Ovary (tissue), 10 donors: ENCODE measurements at places on chromosomes 5 and 9. TPM values are rescaled to one million over a fixed set of nuclear protein-coding genes. Genes with fewer than 3 reads are reported as not detected.
A peak's percentile ranks its signal among the peaks of the same experiment; 100 is the strongest.

GRCh38 chr9:122106576-122106975, 13.5 kb upstream of the TTLL11 start:
- DNase-seq = no peak

DNA sequence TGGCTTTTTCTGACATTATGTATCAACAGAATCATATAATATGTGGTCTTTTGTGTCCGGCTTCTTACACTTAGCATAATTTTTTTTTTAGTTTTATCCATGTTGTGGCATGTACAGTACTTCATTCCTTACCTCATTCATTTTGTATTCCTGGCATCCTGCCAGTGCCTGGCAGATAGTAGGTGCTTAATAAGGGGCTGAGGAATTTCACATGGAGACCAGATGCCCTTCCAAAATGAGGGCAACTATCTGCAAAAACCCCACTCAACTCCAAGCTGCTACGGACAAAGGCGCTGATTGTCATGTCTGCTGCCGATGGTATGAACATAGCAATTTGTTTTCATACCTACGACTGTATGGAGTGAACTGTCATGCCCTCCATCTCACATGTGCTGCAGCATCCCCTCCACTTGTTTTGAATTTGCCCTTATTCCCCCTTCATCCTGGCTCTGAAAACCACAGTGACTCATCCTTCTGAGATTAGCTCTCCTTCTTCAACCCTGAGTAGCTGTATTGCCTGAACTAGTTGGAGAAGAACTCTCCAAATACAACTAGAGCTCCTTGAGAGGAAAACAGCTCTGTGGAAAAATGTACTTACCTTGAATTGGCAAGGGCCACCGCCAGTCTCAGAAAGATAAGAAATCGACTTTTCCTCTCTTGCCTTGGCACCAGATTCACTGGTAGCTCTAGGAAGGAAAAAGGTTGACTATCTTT, 41.3 kb upstream of the FOXE1 start:
- DNase-seq = no peak

- DNase-seq = no peak
These were observed 114.7 kb downstream of the TAF11L14 start for GRCh38 chr5:17748941-17749340.

GRCh38 chr5:176446884-176447590, 1.1 kb upstream of the FAF2 start:
- DNase-seq = peak; percentile 45

DNA sequence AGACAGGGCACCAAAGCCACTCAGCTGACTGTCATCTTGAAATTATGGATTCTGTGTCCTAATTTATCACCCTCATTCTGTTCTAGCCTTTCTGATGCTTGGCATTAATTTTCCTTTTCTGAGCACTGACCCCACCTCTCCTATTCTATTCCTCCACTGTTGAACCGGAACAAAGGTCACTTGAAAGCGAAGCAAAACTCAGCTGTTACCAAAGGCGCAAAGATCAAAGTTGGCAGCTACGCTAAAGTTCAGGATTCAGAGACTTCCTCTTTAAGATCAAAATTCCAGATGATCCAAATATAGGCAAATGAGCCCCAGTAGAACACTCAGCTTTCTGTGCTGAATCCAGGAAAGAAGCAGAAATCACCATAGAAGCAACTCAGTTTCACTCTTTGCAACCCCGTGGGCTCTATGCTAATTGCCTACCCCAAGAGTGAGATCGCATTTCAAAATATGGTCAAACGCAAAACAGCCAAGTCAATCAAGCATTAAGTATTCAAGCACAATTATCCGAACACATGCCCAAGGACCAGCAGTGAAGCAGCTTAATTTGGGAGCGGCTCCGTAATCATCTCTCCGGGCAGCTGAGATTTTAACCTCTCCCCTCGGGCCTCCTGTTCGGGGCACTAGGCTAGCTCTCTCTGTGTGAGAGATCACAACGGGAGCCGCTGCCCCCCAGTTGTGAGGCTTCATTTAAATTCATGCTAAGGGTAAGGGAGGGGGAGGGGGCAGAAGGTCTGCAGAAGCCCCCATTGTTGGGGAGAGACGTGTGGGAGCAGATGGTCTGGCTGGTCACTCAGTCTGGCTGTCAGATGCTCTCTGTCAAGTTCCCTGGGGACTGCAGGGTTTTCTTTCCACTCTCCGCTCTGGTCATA, 288.6 kb downstream of the ELAVL2 start:
- no peak for DNase-seq

GRCh38 chr9:11618241-11618805, 1005.5 kb upstream of the PTPRD start:
- no peak for DNase-seq

- no peak for DNase-seq
These were observed 303.1 kb upstream of the CDH6 start for GRCh38 chr5:30890377-30890776.

GRCh38 chr5:41290810-41291209, 77.5 kb upstream of the C6 start:
- no peak for DNase-seq

DNA sequence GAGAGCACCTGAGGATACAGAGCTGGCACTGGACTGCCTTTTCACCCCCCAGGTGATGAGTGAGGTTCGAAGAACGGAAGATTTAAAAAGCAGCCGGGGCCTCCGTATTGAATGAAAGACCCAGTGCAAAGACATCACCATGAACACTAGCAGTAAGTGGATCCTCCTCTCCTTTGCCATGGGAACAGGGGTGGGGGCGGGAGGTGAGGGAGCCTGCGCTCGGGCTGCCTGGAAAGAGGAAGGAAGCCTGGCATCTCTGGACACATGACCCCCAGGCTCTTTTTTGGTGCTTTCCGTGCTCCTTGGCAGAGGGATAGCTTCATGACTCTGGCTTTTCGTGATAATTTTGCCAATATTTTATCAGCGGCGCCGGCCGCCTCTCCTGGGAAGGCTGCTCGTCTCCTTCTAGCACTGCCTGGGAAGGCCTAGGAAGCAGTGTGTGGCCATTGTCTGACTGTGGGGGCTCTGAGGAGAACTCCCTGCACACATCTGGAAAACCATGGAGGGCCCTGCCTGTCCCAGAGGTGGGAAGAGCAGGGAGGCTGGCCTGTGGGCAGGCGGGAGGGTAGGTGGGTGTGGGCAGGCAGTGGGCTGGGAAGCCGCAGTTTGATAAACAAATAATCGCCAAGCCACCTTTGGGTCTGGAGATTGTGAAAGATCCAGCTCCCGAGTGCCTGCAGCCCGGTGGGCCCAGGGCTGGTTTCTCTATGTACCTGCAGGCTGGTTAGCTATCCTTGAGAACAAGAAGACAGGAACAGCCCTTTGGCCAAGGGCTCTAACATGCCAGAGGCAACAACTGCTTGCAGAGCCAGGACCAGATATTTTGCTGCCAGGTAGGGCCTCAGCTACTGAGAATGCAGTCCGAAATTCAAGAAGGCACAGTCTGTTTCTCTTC, 911 bp downstream of the ABLIM3 start:
- DNase-seq = no peak

- no peak for DNase-seq
These were observed 75.1 kb downstream of the HSD17B4 start for GRCh38 chr5:119527351-119527750.

DNA sequence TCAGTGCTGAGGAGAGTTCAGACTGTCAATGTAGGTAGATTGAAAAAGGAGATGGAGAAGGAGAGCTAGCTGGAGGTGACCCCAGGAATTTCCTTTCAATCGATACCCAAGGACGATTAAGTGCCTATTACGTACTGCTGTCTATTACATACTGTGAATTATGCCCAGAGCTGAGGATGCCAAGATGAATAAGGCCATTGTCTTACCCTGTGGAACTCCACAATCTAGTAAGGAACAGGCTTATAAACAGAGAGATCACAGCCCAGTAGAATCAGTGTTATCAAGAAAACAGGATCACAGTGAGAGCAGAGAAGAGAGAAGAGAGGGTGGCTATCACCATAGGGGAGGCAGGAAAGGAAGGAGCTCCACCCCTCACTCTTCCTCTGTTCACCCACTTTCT, 54.1 kb upstream of the PDE8B start:
- DNase-seq = no peak

DNA sequence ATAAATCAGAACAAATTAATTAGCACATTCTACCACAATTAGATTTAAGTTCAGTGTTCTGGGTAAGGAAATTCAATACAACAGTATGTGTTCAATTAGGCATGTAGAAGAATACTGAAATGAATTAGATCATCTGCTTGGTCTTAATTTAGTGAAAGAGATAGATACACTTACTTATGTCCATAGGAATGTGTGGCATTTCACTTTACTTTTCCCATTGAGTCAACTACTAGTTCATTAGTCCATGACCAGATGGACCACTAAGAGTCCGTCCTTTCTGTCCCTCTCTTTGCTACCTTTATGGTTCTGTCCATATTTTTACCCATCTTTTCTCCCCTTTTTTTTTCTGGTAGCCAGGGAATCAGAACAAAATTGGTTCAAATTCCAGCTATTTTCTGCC, 276.9 kb downstream of the OSTF1 start:
- DNase-seq = no peak

DNA sequence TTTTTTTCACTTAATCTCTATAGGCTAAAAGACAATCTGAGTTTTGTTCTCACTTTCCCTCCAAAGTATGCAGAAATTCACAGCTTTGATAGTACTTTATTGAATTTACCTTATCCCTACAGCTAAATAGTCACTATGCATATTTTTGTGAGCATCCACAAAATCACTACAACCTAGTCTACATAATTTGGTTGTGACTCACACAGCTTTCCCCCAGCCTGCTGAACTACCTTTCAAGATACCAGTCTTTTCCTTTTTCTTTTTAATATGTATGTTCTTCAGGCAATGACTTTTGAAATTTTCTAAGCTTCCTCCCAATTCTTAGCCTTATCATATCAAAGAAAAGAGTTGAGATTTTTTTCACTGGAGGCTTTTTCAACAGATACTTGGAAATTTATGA, 347.3 kb upstream of the CDH6 start:
- DNase-seq = no peak

- DNase-seq = peak; percentile 74
These were observed 85.0 kb downstream of the PSD2 start for GRCh38 chr5:139880416-139881142.

DNA sequence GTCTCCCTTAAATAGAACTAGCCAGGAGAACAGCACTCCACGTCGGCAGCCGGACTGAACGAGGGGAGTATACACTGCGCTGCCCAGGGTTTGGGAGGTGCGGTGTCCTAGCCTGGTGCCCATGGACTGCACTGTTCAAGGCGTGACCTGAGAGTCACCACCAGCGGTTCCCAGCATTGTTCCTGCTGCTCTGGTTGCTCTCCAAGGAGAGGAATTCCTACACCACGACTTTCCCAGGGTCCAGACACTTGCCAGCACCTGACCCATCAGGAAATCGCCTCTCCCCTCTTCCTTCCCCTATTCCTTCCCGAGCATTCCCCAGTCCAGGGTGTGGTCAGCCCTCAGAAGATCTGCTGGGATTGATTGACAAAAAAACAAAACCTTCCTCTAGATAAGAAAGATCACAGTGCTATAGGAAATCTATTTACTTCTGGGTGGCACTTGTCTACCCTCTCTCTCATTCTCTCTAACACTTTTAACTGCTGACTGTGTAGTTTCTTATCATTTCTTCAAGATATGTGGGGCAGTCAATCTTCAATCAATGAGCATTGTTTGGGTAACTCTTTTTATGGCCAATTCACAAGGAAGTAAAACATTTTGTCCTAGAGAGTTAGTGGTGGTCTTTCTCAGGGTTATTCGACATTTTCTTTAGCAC, 297.8 kb upstream of the ACTBL2 start:
- no peak for DNase-seq

- no peak for DNase-seq
These were observed 577.5 kb upstream of the CLINT1 start for GRCh38 chr5:158436271-158437065.

DNA sequence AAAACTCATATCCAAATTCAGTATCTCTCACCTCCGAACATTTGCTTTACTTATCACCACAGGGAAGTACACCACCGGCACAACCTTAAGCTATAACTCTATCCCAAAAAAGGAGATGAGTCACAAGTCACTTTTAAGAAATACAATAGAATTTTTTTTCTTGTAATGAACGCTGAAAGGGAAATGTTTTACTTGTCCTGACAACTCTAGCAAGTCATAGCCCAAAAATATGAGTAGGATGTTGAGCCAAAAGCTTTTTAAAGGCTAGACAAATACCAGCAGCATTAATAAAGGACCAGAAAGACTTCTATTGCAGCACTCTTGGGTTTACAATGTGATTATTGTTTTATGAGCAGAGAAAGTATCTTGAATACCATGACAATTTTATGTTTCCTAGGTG, 147.3 kb upstream of the FST start:
- no peak for DNase-seq

- no peak for DNase-seq
These were observed 119.2 kb downstream of the LPAR1 start for GRCh38 chr9:110919050-110919435.

GRCh38 chr9:127344368-127345000, 52.5 kb upstream of the SLC2A8 start:
- no peak for DNase-seq

DNA sequence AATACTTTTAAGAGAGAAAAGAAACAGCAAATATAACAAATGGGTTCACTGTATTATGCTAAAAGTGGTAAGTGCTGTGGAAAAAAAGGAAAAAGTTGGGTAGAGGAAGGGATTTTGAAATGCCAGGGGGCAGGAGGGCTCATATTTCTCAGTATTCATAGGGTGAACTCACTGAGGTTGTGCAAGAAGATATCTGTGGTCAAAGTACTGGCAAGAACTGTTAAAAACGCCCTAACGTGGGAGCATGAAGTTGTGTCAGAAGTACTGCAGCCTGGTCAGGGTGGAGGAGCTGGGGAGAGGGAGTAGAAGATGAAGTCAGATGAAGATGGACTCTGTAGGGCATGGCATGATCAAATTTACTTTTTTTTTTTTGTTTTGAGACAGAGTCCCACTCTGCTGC, 31.2 kb upstream of the SLC28A3 start:
- no peak for DNase-seq

GRCh38 chr9:126514037-126514821, 99.5 kb upstream of the LMX1B start:
- DNase-seq = peak; percentile 38

GRCh38 chr5:56814361-56814962, 887 bp upstream of the MAP3K1 start:
- DNase-seq = peak; percentile 35

Gene TEX48
- not detected for total RNA-seq

Gene GMCL2
- not detected for total RNA-seq

Gene PFN3
- not detected for total RNA-seq

Gene KCNV2
- not detected for total RNA-seq

Gene DMGDH
- total RNA-seq = 4.2 TPM

Gene GABRA1
- total RNA-seq = not detected

Gene PCDH12
- 3.1 TPM for total RNA-seq

Gene IER5L
- total RNA-seq = 74.3 TPM

Gene CARD6
- 2.7 TPM for total RNA-seq

Gene TRPM3
- 5.7 TPM for total RNA-seq
